Keratinocyte (primary cell): ENCODE measurements at places on chromosomes 11 and 22.

DNA sequence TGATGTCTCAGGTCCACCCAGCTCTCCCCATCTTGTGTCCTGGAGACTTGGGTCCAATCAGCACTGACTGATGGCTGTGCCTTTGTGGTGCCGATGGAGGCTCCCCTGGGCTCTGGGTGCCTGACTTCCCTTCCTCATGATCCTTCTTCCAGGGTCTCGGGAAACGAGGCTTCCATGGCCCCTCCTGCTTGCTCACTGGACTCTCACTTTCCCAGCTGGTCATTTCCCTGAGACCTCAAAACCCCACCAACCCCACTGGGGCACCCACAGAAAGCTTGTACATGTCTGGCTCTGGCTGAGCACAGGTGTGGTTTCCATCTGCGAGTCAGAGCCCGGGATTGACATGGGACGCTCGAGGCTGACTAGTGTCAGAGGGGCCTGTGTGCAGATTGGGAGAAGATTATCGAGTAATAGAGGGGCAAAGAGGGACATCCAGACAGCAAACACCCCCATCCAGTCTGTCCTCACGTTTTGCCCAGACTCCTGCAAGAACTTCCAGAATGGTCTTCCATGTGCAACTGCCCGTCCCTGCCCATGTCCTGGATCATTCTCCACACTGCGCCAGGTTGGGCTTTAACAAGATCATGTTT is 15.1 kb downstream of the APOL1 start:
- no peak for DNase-seq

GRCh38 chr11:17986007-17986710 is 26.7 kb downstream of the SERGEF start:
- no peak for DNase-seq

- DNase-seq, result no peak
These were observed 175.3 kb upstream of the SESN3 start for GRCh38 chr11:95406271-95406670.

DNA sequence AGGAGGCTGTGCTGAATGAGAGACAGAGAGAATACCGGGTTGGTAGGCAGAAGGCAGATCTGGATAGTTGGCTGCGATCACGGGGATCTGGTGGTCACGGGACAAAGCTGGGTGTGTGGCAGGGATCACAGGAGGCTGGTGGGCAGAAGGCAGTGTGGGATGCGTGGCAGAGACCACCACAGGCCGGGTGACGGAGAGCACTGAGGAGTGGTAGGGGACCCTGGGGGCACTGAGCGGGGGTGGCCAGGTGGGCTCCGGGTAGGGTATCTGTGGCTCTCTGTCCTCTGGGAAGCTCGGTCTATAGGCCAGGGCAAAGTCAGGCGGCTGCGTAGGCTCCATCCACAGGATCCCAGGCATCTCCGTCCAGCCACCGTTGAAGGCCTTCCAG is 1.4 kb downstream of the CD248 start:
- no peak for DNase-seq

DNA sequence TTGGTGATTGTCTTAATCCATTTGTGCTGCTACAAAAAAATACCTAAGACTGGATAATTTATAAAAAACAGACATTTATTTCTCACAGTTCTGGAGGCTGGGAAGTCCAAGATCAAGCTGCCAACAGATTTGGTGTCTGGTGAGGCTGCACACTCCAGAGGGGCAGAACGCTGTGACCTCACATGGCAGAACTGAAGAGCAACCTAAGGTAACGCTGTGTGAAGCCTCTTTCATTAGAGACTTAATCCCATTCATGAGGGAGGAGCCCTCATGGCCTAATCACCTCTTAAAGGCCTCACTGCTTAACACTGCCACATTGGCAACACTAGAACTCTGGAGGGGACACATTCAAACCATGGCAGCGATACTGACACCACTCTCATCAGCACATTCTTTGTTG is 42.7 kb upstream of the BIRC3 start:
- DNase-seq, result no peak

DNA sequence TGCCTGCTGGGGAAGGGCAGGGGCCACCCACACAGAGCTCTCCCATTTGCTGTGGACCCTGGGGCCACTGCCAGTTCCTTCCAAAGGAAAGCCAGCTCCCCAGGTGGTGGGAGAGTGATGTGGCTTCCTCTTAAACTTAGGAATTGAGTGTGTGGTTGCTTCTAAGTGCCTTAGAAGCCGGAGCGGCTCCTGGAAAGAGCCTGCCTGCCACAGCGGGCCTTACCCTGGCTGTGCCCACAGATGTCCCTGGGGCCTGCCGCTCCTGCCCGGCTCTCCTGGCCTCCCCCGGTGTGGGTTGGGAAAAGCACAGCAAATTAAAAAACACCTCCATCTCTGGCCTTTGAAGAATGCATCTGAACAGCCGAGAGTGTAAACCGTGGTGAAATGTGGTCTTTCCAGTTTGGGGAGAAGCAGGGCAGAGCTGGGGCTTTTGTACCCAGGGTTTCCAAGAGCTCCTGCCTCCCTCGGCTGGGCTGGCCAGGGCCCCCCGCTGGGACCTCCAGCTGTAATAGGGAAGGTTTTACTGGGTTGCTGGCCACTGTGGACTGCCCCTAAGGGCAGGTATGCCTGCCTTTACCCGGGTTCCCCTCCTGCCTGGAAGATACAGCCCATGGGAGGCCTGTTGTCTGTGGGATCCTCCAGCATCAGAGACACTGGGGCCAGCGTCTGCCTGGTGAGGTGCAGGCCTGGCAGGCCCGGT is 30.2 kb downstream of the LRP5 start:
- DNase-seq, result no peak

GRCh38 chr22:26977741-26978376 is 320.5 kb downstream of the MIAT start:
- no peak for DNase-seq

- no peak for DNase-seq
These were observed 21.8 kb upstream of the SMIM35 start for GRCh38 chr11:118108513-118108912.

DNA sequence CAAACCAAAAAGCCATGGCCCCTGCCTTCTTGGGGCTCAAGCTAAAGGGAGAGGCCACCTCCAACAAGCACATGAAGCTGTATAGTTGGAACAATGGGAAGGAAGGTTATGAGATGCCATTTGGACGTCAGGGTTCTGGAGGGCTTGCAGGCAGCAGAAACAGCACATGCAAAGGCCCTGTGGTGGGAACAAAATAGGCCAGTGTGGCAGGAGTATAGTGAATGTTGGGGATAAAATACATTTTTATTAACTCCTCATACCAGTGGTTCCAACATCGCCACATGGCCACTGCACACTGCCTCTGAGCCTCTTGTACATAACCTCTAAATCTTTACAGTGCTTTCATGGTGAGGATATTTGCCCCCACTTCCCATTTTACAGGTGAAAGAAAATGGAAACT is 32.2 kb upstream of the MN1 start:
- no peak for DNase-seq

GRCh38 chr11:16790486-16791190 is 52.2 kb downstream of the C11orf58 start:
- DNase-seq, result no peak

DNA sequence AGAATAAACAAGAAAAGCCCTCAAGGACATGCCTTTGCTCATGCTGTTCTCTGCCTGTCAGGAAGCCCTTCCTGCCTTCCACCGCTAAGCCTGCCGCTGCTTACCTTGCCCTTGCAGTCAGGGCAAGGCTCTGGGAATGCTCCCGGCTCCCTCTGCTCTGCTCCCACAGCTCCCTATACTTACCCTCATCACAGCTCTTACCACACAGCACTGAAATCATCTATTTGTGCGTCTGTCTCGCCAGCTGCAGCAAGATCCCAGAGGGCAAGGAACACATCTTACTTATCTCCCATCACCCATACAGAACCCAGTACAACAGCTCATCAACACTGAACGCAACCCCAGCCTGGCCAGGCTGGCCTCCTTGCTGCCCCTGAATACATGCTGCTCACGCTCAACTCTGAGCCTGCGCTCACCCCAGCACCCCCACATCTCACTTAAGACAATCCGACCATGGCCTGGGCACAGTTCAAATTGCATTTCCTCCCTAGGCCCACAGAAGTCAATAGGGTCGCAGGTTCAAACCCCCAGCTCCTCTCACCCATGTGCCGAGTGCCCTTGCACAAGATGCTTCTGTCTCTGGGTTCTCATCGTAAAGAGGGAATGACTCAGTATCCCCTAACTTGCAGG is 161.8 kb downstream of the IGLL1 start:
- no peak for DNase-seq
